ENCODE measurements at places on chromosomes 3 and 15. TPM values are rescaled to one million over a fixed set of nuclear protein-coding genes. Genes with fewer than 3 reads are reported as not detected.

DNA sequence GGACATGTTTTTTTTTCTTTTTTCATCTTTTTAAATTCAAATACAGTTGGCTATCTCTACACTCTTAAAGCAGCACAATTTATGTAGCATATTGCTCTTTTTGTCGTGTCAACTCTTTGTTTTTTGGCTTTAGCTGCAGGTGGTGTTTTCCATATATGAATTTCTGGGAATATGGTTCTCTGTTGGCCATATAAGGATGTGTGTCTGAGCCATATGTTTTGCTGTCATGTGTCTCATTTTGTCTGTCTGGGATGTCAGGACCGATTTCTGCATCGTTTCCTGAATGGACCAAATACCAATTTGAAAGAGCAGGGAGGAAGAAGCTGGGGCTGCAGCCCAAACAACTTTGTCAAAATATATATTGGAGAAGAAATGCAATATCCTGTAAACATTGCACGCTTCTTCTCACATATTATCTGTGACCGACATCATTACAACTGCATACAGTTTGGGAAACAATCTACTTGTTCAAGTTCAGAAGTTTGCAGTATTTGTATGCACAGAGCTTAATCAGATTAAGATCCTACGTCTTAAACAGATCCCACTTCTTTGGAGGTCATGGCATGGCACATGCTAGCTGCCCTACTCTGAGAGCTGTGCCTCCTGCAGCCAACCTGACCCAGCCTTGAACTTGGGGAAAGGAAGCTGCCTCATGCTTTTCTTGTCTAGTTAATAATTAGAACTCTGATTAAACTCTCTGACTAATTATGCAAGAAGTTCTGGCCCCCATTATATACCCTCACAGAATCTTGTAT, 4.0 kb upstream of the SATB1 start:
- DNase-seq, result no peak

- DNase-seq, result no peak
Measured at GRCh38 chr3:127286571-127287140, 1.2 kb downstream of the PRR20G start.

DNA sequence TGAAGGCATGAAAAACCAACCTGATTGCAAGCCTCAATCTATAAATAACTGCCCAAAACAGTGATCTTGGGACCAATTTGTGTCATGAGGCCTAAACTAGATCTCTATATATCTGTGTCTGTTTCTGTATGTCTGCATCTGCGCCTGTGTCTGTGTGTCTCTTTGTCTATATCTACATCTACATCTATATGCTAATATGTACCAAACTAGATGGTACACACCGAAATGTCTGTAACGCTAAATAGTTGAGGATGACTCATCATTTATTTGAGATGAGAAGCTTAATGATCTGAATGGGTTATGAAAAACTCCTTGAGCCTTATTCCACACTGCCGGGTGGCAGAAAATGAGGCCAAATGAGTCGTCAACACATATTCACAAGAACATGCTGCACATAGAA, 982.3 kb downstream of the ROBO2 start:
- DNase-seq, result no peak

GRCh38 chr3:23767546-23767945, 38.2 kb upstream of the UBE2E1 start:
- DNase-seq, result no peak

Gene FHIT
- 7.1 TPM for polyA plus RNA-seq

Gene ATP8B4
- polyA plus RNA-seq, result 1.9 TPM
